ENCODE measurements at places on chromosomes 4 and X.

DNA sequence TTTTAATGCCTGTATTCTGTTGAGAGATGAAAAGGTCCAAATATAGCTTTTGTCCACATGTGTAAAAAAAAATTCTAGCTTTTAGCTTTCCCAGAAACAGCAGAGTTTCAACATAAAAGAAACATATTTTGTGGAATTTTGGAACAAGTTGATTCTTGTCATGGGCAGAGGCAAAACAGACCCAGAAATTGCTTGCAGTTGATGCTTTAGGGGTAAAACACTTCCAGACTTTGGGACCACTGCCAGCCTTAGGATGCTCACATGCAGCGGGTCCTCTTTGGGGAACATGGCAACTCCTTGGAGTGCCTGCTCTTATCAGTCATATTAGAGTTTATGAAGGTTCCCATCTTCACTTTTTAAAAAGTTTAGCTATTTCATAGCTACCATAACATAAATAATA lies 30.4 kb downstream of the DCLK2 start:
- DNase-seq: no peak

GRCh38 chr4:55397126-55397436 lies 1.3 kb downstream of the TMEM165 start:
- no peak for DNase-seq

GRCh38 chr4:131348263-131348662 lies 1800.8 kb upstream of the PCDH10 start:
- DNase-seq: no peak

GRCh38 chrX:11124112-11124511 lies 13.0 kb downstream of the HCCS start:
- DNase-seq: no peak

GRCh38 chr4:138522366-138522765 lies 280.2 kb upstream of the SLC7A11 start:
- no peak for DNase-seq

GRCh38 chr4:186808630-186809018 lies 85.0 kb upstream of the FAT1 start:
- DNase-seq: no peak

- no peak for DNase-seq
Observed at GRCh38 chrX:20712811-20713210, 446.1 kb upstream of the RPS6KA3 start.

DNA sequence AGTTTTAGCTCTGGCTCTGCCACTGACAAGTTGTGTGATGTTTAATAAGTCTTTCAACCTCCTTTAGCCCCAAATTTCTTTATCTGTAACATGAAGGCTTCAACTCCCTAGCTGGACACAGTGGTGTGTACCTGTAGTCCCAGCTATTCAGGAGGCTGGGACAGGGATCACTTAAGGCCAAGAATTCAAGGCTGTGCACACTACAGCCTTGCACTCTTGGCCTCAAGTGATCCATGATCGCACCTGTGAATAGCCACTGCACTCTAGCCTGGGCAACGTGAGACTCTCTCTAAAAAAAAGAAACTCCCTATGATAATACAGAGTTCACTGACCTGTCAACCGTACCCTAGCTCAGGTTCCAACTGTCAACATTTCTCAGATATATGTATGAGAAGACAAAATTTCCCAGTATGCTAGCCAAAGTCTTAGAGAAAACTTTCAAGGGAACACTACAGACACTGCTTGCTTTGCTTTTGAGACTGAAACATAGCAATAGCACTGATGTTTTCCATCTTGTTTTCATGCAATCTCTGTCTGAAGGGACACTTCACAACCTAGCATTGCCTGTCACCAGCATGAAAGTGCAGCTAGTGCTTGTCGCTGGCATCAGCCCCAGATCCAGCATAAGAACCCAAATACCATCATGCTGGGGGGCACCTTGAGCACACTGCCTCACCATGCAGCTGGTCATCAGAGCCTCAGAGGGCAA lies 51.6 kb upstream of the PTPN13 start:
- no peak for DNase-seq

DNA sequence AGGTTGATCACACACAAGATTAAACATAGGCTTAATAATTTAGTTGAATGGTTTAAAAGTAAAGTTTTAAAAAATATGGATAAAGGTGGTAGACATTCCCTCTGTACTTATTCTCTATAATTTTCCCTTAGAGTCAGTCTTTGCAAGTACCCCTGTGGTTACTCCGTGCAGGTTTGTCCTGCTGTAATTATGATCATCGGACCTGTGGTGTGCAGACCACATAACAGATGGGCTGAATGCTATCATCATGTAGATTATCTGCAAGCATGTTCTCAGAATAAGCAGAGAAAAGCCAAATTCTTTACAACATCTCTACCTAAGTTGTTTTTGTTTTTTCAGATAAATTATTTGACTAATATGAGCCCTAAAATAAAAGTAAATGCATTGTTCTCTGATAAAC lies 146.8 kb downstream of the FSTL5 start:
- DNase-seq: no peak

GRCh38 chrX:97401154-97401553 lies 517.4 kb downstream of the RPA4 start:
- no peak for DNase-seq

- DNase-seq: no peak
Observed at GRCh38 chr4:38223782-38224236, 263.6 kb downstream of the PTTG2 start.

DNA sequence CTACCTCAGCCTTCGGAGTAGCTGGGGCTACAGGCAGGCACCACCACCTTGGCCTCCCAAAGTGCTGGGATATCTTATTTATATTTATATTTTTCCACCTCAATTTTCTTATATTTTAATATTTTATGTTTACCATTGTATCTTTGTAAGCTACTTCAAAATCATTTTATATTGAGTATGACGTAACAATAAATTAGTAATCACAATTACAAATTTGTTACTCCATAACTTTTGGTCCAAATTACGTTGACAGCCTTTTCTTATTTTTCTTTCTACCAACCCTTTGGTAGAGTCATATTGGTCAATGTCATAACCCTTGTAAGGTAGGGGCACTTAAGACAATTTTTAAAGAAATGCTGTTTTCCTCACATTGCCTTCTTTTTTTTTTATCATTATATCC lies 104.0 kb upstream of the H2AZ1 start:
- DNase-seq: no peak

DNA sequence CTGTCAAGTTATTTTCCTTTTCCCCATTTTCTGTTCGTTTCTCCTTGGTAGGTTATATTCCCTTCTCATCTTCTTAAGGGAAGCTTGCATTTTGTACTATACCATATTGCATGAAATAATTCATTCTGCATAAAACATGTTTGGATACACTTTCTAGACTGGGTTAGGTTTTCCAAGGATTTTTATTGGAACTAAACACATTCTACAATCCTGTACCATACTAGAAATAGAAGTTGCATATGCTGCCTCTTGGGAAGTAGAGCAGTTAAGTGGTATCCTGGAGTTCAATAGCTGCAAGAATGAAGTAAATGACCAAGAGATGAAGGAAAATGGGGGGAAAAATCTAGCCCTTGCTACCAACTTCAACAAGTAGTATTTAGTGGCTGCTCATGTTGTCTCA lies 393.7 kb upstream of the SLIT2 start:
- DNase-seq: no peak

DNA sequence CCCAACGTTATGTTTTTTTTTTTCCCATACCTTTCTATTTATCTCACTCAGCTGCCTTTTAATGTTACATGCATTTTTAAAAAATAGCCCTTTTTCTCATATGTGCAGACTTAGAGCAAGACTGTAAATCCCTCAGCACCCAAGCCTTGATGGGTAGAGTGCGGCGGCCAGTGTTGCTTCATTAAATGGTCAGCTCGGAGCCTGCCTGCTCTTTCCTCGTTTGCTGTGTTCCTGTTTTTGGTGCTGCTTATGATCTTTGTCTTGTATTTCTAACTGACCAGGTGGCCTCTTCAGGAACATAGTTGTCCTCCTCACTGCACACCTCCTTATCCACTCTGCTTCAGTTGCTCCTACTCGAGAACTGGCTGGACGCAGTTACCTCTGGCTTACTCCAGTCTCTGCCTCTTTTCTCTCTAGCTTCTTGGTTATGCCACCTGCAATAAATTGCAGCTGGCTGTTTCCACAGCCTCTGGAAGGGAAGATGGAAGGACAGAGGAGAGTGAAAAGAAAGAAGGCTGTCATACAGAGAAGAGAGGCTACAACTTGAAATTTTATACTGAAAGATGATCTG lies 10.7 kb downstream of the RBPJ start:
- no peak for DNase-seq

GRCh38 chrX:57445076-57445475 lies 146.7 kb upstream of the ZXDB start:
- DNase-seq: no peak

DNA sequence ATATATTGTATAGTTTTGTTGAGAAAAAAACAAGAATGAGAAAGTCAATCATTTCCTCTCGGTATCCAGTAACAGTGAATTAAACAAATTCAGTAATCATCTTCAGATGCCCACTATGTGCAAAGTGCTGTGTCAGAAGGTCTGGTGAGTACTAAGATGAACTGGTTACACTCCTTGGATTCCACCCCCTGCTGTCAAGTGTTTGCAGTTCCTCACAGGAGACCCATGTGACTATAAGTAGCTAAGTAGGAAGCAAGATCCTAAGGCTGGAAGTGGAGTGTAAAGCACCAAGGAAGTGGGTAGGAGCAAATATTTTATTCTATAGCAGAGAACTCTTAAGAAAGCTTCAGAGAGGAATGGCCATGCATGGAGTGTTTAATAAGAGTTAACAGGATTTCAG lies 73.6 kb downstream of the SNX25 start:
- no peak for DNase-seq

GRCh38 chrX:13506574-13506973 lies 62.8 kb upstream of the EGFL6 start:
- no peak for DNase-seq

GRCh38 chr4:76607846-76608245 lies 172.8 kb downstream of the SHROOM3 start:
- no peak for DNase-seq

GRCh38 chr4:156173486-156173885 lies 219.8 kb upstream of the CTSO start:
- no peak for DNase-seq

- no peak for DNase-seq
Observed at GRCh38 chr4:27082776-27083175, 222.1 kb downstream of the STIM2 start.

DNA sequence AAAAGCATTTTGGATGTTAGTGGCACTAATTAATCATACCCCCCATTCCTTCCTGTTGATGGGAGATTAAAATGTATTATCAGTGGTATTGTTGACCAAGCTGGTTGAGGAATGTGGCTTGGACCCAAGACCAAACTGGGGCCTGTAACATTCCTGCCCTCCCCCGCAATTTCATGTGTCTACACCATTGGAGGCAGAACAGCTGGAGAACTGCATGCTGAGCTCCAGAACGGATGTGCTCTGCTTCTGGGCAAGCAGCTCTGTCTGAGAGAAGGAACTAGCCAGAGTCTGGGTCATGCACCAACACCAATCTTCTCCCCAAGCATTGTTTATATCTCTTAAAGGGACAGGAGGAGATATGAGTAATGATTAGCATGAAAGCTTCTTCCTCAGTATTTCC lies 185.5 kb downstream of the CEP135 start:
- no peak for DNase-seq

GRCh38 chrX:45745479-45745878 lies 544.8 kb upstream of the DIPK2B start:
- DNase-seq: no peak

DNA sequence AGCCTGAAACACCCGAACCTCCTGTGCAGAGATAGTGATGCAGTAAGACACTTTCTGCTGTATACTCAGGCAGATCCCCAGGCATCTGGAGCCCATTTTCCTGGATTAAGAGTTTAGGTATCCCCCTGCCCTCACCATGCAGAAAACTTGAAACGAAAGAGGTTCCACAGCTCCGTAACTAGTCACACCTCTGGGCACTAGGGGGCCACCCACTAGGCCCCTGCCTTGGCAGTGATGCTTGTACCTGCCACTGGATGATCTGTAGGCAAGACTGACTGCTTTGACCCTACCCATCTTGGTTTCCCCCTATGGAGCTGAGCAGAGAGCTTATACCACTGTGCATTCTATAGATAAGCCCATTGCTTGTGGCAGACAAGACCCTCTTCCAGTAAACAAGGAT lies 940.6 kb downstream of the PCDH19 start:
- no peak for DNase-seq

GRCh38 chr4:54400802-54401201 lies 171.7 kb downstream of the PDGFRA start:
- DNase-seq: no peak

GRCh38 chrX:139246295-139246694 lies 284.2 kb upstream of the F9 start:
- no peak for DNase-seq

DNA sequence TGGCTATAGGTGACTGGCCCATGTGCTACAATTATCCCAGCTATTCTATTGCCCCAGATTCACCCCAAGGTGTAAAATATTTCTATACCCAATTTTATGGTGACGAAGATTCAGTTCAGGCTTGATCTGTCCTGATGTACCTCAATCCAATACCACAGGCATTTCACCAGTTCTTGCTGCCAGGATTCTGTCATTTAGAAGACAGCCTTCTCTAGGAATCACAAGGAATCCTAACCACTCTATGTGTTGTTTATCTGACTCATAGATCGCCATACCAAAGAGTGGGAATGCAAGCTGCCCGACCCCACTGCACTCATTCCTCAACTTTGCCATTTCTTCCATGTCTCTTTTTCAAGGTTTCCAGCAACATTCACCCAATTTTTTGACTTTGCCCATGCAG lies 355.0 kb upstream of the EMCN start:
- DNase-seq: no peak

DNA sequence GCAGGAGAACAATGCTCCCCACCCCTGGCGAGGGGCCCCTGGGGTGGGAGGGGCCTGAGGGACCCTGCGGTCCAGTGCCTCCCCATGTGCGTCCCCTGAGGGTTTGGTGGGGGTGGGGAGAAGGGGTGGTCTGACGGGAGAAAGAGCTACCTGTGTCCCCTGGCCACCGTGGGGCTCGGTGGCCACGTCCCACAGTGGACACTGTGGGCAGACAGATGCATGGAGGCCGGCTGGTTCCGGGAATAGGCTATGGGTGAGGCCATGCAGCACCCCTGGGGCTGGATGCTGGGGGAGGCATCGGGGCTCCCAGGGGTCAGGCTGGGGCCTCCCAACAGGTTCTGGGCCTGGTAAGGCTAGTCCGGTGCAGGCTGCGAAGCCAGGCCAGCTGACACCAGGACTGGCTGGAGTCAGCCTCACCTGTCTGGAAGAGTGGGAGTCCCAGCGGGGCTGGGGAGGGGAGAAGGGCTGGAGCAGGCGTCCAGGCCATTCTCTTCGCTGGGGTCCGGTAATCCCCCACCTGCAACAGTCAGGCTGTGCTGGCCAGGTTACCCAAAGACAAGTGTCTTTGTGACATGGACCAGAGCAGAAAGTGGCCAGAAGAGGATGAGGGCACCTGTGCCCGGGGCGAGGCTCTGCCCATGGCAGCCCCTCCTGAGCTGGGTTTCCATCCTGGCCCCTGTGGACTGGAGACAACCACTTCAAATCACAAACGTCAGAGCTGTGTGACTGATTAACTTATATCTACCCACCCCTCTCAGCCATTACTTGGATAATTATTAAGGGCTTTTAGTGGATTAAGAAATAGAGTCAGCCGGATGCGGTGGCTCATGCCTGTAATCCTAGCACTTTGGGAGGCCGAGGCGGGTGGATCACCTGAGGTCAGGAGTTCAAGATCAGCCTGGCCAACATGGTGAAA lies 1.4 kb upstream of the FAM53A start:
- DNase-seq: no peak
